ENCODE measurements at places on chromosomes 11 and 22. TPM values are rescaled to one million over a fixed set of nuclear protein-coding genes. Genes with fewer than 3 reads are reported as not detected.

Gene SHISA8
- total RNA-seq: 0.24 TPM

Gene LRRC32
- 0.14 TPM for total RNA-seq

Gene KLHL35
- total RNA-seq: 0.40 TPM

Gene CRKL
- 67.4 TPM for total RNA-seq

Gene CCDC73
- total RNA-seq: not detected

Gene GTF2H1
- total RNA-seq: 18.4 TPM

Gene VSIG10L2
- total RNA-seq: not detected

Gene PDHX
- total RNA-seq: 20.9 TPM

Gene CRYBB3
- not detected for total RNA-seq

Gene SLC37A4
- total RNA-seq: 4.6 TPM

Gene SYT13
- not detected for total RNA-seq

Gene MFRP
- total RNA-seq: not detected

Gene OR52I1
- not detected for total RNA-seq

Gene MGAT3
- total RNA-seq: 13.7 TPM

Gene TEX54
- not detected for total RNA-seq

Gene OR10G4
- total RNA-seq: not detected

Gene ACTN3
- 1.00 TPM for total RNA-seq

Gene RBMXL2
- not detected for total RNA-seq

Measured in natural killer cell (primary cell).